ENCODE measurements at places on chromosomes 4 and X.
A peak's percentile ranks its signal among the peaks of the same experiment; 100 is the strongest.

DNA sequence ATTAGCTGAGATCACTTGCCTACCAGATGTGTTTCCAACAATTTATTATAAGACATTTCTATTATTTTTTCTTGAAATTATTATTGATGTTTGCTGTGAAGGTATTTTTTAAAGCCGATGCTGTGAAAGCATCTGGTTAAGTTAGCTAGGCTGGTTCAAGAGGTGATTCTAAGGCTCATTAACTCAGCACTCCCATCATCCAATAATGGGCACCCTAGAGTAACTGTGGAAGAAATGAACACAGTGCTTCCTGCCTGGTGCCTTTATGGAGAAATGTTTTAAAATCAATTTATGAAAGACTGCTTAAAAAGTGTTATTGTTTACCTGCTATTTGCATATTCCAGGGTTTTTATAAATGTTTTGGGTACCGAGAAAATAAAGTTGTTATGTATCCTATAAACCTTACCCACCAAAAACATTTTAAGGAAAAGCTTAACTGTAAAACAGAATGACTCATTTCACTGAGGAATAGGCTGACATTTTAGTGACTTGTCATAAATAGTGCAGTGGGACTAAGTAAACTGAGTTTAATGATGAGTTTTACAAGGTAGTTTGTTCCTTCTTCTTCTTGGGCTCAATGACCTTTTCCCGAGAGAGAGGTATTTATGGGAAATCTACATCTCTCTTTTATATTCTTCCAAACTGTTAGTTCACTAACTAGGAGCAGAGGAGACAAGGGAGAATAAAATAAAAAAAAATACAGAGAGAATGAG is 310.0 kb upstream of the AADAT start:
- DNase-seq = no peak

DNA sequence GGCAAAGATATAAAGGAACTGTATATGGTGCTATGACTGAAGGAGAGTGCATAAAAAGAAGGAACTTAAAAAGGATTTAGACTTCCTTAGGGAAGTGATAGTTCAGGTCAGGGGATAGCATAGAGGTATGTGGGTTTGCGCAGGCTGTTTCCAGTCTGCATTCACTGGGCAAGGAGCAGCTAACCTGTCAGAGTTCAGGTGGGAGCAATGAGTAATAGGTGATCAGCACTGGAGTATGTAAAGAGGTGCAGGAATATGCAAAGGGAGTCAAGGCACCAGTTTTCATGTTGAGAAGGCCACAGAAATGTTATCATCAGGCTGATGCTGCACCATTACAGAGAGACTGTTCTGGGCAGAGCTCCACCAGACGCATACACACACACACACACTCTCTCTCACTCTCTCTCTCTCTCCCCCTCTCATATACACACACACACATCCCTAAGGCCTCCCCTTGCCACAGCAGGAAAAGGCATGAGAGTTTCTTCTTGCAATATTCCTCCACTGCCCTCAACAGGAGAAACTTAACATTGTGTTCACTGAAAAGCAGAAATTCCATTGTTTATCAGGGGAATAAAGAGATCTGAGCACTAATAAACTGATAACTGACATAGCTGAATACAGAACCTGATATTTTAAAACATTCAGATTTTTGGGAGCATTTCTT is 256.4 kb upstream of the GRID2 start:
- no peak for DNase-seq

GRCh38 chr4:154566639-154567204 is 3.9 kb downstream of the FGB start:
- DNase-seq = no peak

- no peak for DNase-seq
Observed at GRCh38 chr4:144575181-144575580, 70.8 kb upstream of the HHIP start.

DNA sequence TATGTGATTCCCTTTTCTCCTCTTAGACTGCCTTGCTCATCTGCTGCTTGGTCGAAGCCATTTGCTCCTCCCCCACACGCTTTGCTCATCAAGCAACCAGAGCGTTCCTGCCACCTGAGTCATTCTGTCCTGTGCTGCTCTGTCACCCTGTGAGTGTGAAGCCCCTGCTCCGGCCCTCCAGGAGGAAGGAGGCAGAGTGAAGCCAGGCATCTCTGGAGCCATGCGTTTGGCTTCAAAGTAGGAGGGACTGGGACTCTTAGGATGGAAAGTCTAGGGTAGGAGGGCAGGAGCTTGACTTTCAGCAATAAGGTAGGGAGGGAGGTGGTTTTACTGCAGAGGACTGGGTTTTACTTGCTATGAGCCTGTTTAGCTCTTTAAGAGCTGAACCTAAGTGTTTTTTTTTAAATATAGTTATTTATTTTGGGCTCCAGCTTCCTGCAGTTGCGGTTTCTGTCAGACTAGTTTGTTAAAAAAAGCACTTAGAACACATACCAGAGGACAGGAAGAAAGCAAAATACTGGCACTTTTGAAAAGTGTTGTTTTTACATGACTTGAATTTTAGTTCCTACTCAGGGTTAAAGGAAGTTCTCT is 63.6 kb downstream of the SPINK2 start:
- DNase-seq = peak; percentile 96

GRCh38 chr4:15756361-15756861 is 21.7 kb upstream of the CD38 start:
- peak; percentile 26 for DNase-seq

DNA sequence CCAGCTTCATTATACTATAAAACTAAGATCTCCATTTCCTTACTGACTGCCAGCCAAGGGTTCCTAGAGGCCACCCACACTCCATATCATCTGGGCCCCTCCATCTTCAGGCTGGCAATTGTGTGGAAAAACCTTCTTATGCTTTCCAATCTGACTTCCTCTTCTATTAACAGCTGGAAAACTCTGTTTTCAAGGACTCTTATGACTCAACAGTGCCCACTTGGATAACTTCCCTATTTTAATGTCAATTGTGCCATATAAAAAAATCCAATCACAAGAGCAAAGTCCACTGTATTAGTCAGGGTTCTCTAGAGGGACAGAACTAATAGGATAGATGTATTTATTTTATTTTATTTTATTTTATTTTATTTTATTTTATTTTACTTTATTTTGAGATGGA is 41.0 kb upstream of the CPEB2 start:
- no peak for DNase-seq

DNA sequence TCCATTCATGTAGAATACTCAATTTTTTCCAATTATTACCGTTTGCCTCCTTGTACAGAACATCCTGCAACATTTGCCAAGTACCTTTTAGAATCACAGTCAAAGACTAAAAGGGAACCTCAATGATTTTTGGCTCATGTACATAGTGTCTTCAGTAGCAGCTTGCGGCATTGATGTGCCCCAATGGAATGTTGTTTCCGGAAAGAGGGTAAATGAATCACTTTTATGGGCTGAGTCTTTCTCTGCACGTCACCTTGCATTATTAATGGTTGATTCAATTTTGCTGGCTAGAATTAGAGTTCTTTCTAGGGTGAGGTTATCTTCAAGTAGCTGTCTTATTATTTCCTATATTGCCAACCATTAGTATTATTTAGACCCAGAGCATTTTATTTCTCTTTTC is 116.9 kb upstream of the GABRA2 start:
- no peak for DNase-seq

DNA sequence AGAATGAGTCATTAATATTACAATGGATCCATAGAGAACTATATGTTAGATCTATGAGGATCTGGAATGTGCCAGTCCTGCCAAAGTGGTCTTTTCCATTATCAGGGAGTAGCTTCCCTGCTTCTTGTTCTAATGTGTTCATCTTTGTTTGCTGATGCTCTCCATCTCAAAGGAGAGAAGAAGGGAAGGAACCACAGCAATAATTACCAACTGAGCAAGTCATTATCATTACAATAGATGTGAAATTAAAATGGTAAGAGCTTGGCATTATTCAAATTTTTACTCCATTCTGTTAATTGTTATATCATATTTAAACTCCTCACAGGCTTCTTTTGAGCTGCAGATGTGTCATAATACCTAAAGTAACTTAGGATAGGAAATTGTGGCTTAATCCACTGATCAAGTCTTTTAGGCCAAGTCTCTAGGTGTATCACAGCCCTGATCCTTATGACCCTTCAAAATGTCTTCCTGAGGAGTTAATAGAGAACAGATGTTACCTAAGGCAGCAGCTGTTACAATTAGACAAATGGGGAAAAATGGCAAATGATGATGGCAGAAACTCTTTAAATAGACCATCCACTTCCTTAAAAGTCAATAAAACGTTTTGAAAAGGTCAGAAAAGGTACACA is 1492.7 kb upstream of the IGFBP7 start:
- DNase-seq = no peak

- no peak for DNase-seq
Observed at GRCh38 chrX:8404471-8404870, 60.2 kb upstream of the VCX3B start.

GRCh38 chrX:39157006-39157405 is 355.7 kb downstream of the MID1IP1 start:
- no peak for DNase-seq

GRCh38 chr4:40516651-40517050 is 113.0 kb downstream of the RBM47 start:
- DNase-seq = no peak

- DNase-seq = peak; percentile 16
Observed at GRCh38 chrX:13597874-13598273, 28.5 kb downstream of the EGFL6 start.

DNA sequence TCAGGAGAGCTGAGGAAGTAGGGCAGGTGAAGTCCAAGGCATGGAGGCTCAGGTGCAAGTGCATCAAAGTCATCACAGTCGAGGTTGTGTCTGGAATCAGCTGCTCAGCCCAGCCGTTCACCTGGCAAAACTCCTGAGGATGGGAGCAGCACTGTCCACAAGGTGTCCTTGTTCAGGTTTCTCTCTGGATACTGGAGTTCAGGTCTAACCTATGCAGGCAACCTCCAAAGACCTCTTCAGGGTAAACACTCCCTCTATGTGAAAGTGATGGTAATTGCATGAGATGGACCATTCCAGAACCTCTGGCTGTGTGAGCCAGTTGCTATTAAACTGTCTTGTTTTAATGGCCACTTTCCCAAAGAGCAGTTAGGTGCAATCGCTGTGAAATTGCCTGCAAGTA is 120.2 kb upstream of the PSAPL1 start:
- DNase-seq = no peak

- DNase-seq = no peak
Observed at GRCh38 chr4:42543126-42543525, 113.8 kb downstream of the ATP8A1 start.

DNA sequence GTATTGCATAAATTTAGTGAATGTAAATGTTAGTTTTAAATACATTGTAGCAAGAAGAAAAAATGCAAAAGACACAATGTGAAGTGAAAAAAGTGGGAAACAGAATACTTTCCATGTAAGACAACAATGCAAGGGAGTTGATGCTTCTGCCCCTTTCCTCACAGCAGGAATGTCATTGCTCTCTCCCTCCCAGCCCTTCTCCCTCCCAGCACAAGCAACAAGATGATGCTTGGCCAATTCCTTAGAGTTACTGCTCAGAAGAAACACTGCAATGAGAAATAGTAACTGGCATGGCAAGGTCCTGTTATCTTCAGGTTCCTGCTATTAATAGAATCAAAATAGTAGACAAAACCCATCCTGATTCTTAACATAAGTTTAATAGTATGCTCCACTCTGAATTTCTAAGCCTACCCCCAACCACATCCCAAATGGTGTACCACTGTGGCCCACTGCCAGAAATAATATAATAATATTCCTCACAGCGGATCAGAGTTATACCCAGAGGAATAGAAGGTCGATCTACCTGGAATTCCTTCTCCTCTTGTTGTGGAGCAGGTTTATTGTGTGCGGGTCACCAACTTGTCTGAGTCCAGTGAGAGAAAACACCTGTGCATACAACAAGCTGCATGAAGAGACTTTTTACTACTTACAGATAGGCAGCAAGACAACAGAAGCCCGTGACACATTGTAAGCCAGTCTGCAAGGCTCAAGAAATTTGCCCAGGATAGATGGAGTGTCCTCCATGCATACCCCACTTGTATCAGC is 69.8 kb upstream of the SLC7A11 start:
- DNase-seq = peak; percentile 71

DNA sequence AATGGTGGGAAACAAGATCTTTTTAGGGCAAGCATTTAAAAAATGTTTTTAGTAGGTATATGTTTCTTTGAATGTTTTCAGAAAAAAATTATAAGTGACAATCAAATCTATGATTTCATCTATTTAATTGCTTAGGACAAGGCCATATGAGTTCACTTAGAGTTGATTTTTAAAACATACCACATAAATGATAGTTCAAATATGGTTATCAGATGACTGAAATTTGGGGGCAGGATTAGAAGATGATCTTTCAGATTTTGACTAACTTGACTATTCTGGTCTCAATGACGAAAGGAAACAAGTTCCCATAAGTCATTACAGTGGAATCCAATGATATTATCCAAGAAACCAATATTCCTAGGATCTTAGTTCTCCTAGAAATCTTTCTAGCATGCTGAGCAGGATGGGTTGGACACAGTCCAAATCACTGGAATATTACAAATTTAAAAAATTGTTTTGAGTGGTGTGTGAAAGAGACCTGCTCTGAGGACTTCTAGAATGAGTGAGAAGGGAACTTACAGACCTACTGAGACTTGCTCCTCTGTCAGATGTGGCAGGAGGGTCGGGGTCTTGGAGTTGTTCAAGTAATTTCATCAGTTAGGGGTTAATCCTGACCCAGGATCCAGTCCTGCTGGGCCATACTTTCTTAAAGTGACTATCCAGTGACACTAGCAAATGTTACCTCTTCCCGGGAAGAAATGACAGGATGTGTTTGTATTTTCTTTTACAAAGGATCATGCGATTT is 20.0 kb downstream of the RHOH start:
- DNase-seq = no peak

GRCh38 chr4:108527723-108528122 is 92.7 kb upstream of the RPL34 start:
- no peak for DNase-seq

DNA sequence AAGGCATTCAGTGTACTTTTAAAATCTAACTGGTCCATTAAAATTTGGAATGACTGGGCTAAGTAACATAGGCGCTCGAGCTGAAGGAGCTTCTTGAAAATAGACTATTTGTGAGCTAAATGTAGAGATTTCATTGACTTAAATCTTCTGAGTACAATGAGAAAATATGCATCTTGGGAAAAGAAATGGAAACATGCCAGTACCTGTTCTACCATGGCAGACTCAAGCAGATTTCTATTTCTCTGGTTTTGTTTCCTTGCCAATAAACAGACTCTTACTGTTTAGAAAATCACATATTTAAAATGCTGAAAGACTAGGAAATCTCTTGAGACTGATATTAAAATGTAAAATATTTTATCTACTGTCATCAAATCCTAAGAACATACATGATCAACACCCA is 678.1 kb downstream of the FAT4 start:
- no peak for DNase-seq

GRCh38 chr4:152259866-152260265 is 276.0 kb downstream of the FBXW7 start:
- DNase-seq = peak; percentile 57

DNA sequence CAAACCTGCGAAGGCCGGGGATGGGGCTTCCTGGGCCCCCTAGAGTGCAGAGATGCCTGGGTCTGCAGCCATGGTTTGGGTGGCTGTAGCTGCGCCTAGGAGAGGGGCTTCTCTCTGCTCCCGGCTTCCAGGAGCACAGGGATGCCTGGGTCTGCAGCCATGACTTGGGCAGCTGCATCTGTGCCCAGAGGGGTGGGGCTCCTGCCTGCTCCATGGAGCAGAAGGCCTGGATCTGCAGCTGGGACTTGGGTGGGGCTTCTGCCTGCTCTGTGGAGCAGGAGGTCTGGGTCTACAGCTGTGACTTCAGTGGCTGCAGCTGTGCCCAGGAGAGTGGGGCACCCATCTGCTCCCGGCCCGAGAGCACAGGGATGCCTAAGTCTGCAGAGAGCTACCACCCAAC is 20.8 kb downstream of the SPON2 start:
- DNase-seq = no peak

Measured in EH (cell line).